ENCODE measurements at places on chromosomes 16 and 17. TPM values are rescaled to one million over a fixed set of nuclear protein-coding genes. Genes with fewer than 3 reads are reported as not detected.

The CDH13 gene
- total RNA-seq, result not detected

The SKAP1 gene
- not detected for total RNA-seq

The MYH8 gene
- not detected for total RNA-seq

The NPIPB6 gene
- total RNA-seq, result 2.3 TPM

The IL34 gene
- total RNA-seq, result 0.38 TPM
